T follicular helper cell (primary cell): ENCODE measurements at places on chromosomes 5 and 9.

DNA sequence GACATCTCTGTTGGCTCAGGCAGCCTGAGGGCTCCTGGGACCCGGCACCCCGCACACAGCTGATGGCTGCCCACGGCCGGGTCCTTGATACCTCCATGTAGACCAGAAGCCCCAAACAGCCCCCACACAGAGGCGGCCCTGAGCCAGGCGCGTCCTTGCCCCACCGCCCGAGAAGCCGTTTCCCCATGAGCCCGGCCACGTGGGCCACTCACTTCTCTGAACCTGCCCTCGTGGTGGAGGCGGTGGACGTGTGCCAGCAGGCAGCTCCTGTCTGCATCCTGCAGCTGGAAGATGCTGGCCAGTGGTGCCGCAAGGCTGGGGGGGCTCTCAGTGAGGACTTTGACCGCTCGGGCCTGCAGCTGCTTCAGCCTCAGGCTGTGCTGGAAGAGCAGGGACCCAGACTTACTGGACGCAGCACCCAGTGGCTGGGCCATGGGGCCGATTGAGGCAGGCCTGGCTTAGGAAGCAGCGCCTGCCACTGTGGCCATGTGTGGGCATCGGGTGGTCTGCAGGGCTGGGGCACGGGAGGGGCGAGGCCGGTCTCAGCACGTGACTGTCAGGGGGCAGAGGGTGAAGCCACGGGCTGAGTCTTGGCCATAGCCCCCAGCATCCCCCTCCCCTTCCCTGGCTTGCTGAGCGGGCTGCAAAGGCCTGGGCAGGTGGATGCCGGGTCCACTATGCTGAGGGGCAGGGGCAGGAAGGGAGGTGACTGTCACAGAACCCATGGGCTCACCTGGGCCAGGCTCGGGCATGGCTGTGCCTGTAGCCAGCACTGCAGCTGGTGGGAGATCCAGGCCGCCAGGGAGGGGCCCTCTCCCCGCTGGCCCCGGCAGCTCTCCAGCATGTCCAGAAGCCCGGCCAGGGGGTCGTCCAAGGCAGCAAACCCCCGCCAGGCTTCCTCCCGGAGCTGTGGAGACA, 50.0 kb downstream of the EXD3 start:
- DNase-seq: no peak

DNA sequence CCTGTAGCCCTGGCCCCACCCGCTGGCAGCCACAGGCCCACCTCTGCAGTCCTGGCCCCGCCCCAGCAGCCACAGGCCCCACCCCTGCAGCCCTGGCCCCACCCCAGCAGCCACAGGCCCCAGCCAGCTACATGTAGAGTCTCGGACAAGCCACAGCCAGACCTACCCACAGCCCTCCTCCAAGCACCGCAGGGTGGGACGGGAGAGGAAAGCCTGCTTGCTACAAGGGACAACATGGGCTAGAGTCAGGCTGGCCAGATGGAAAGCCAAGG, 49.5 kb upstream of the SARDH start:
- no peak for DNase-seq

DNA sequence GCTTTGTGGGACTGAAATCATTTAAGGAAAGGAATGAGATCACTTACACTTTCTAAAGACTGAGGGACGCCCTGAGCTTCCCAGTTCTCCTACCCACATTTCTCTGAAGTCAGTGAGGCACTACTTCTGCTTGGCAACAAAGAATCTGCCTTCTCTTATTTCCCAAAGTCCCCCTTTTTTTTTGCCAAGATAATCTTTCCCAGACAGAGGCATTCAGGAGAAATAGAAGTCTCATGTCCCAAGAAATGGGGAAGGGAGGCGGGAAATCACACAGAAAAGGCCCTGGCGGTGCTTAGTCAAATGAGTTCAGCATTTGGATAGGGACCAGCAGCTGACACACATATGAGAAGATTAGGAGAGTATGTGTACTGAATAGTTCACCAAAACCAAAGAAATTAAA, 159.7 kb downstream of the MUSK start:
- DNase-seq: no peak

DNA sequence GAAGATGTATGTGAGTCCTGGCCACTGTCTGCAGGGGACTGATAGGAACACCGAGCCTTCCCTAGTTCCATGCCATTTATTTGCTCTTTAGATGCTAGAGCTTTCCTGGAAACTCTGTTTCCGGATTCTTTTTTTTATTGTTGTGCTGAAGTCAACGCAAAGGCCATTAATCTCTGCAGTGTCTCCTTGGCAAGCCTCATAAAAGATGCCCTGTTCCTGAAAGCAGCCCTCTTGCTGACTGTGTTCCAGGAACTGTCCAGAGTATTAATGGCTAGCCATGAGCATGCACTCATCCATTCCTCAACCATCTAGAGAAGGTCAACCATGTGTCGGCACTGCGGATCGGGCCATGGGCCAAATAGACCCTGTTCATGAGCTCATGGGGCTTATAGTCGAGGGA, 42.9 kb upstream of the SMAD5 start:
- DNase-seq: no peak

GRCh38 chr9:115296831-115297565, 179.0 kb upstream of the TNC start:
- no peak for DNase-seq

DNA sequence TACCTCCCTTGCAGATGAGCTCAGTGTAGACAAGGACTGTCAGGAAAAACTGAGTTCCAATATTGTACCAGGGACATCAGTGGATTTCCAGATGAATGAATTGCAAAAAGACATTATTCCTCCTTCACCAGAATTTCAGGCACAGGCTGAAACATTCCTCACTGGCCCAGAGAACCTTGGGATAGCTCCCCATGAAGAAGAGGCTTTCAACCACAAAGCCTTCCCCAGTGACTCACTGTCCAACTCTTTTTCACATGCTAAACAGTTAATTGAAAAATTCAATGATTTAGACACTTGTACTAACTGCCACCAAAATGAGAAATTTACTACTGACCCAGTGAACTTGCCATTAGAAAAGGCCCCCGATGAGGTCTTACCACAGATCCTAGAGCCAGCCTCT, 144.5 kb downstream of the UNC13B start:
- no peak for DNase-seq

- DNase-seq: peak; percentile 15
Observed at GRCh38 chr5:179623906-179624741, 653 bp upstream of the HNRNPH1 start.
